CD4-positive, alpha-beta T cell treated with Interleukin-10 for 1 hour (primary cell): ENCODE measurements at places on chromosomes 3 and 15.

GRCh38 chr15:40928821-40929659, at the start of gene DLL4:
Gene DLL4 (plus strand): TSS chr15:40929340. CDS start chr15:40929669, 329 bp downstream.
- peak; percentile 34 for DNase-seq

GRCh38 chr15:78944202-78944625, 632 bp downstream of the CTSH start:
- DNase-seq, result no peak

DNA sequence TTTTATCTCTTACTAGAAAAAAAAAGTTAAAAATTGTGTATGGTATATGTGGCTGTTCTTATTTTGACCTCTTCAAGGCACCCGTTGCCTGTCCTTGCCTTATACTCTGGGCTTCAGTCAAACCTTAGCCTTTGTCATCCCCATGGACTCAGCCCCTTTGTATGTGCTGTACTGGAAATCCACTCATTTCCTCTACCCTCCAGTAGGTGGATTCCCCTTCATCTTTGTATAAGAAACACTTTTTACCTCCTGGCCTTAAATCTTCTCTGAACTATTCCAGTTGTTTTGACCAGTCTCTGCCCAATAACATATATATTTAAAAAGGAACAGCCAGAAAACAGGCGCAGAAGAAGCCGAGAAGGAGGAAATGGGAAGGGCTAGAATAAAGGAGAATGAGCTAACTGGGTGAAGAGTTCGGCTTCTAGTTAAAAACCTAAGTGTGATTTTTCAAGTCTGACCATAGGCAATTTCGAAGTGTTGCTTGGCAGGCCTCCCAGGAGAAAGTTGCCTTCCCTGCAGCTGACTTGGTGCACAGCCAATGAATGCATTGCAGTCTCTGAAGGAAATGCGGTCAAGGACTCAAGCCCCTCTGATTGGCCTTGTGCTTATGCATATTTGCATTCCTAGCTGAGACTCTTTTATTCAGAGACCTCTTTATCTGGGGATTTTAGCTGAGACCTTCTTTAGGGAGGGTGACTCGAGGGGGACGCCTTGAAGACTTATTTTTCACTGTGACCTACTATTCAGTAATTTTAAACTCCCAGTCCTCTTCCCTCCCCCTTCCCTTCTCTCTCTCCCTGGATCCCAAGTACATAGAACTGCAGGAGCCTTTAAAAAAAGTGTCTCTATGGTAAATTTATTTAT, 277.4 kb downstream of the ROBO1 start:
- no peak for DNase-seq

- no peak for DNase-seq
These were observed 941 bp upstream of the SLC26A6 start for GRCh38 chr3:48636149-48636655.

GRCh38 chr3:23940775-23941174, 4.3 kb upstream of the NR1D2 start:
- DNase-seq, result no peak

DNA sequence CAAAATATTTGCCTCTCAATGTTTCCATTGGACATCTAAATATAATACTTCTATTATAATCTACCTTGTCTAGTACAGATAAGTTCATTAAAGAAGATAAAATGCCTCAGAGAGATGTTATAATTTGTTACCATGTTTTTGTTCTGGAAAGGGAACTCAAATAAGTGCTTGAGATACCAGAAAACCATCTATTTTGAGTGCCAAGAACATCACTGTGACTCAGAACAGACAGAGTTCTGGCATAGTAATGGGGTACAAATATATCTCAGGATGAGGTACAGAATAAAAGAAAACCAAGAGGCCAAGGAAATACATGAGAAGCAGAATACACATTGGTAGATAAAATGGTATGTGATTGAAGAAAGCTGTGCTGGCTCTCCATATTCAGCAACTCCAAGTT, 58.9 kb downstream of the IMPG2 start:
- no peak for DNase-seq

GRCh38 chr3:143265501-143266070, 146.0 kb downstream of the CHST2 start:
- DNase-seq, result no peak

- no peak for DNase-seq
These were observed 43.1 kb upstream of the NMD3 start for GRCh38 chr3:161177991-161178390.

DNA sequence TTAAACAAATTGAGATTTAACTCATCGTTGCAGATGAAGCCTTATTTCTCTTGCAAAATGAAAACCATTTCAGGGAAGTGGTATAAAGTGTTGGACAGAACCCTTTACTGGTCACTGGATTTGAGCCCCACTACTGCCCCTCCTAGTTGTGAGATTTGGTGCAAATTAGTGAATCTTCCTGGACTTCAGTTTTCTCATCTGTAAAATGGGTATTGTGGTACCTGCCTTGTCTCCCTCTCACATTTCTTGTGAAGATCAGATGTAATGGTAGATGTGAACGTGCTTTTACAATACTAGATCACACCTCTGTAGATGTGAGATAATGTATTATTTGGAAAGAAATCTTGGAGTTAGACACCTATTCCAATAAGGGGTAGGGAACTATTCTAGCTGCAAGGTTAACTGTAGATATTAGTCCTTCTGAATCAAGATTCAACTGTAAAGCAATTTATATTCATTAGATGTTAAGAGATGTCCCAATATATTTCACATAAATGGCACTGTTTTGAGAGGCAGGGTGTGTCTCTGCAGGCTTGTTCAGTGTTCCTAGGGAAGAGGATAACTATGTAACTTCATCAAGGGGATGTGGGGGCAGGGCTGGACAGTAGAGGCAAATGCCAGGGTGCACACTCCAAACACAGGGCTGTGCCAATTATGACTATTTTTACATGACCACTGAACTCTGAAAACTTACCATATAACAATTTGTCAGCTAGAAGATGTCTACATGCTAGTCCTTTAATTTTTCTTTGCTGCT, 112.4 kb upstream of the PFN2 start:
- no peak for DNase-seq

- no peak for DNase-seq
These were observed 301.1 kb upstream of the GOLIM4 start for GRCh38 chr3:168396861-168397260.

DNA sequence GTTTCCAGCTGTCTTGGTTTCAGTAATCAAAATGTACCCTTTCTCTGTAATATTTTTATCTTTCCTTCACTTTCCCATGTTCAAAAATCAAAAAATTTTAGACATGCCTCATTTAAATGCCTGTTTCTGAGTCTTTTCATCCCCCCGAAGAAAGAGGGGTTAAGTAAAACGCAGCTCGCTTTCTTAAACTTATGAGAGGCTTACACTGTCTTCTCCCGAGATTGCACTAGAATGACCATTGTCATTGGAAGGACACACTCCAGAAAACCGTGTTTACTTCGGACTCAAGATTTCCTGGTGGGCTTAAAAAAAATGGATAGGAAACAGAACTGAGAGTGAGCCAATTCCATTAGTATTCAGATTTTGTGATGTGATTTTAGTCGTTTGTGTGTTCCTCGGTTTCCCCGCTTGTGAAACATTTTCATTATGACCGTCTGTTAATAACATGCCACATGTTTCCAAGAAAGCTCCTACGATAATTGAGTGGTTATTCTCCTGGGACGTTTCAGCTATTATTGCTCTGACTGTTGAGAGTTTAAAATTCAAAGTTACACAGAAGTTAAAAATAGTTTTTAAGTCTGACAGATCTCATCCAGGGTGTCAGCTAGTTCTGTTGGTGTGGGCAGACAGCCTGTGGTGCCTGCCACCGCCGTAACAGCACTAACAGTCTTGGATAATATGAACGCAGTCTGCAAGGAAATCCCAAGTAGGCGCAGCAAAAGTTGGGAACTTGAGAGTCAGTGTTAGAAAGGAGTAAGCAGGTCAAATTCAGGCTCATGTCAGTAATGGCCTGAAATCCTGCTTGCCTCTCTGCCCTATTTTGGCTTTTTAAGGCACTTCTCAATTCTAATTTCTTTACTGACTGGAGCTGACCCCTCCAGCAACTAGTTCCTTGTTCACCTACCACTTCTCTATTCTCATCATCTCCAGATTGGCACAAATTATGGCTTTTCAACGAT, 1.5 kb downstream of the CRYBG3 start:
- no peak for DNase-seq

GRCh38 chr3:153621953-153622352, 459.9 kb downstream of the RAP2B start:
- peak; percentile 35 for DNase-seq

DNA sequence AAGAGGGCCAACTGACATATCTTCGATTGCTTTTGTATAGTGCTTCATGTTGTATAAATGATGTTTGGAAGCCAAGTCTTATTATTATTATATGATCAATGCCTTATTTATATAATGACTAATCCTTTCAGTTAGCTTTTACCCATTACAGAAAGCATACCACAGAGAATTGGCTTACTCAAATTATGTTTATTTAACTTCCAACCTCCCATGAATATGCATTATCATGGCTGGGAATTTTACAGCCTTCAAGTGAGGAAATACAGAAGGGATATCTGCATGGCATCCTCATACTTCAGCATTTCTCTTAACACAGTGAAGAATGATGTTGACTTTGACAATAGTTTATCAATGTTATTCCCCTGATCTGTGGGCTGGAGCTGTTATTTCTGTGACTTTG, 225.9 kb upstream of the GAP43 start:
- no peak for DNase-seq

DNA sequence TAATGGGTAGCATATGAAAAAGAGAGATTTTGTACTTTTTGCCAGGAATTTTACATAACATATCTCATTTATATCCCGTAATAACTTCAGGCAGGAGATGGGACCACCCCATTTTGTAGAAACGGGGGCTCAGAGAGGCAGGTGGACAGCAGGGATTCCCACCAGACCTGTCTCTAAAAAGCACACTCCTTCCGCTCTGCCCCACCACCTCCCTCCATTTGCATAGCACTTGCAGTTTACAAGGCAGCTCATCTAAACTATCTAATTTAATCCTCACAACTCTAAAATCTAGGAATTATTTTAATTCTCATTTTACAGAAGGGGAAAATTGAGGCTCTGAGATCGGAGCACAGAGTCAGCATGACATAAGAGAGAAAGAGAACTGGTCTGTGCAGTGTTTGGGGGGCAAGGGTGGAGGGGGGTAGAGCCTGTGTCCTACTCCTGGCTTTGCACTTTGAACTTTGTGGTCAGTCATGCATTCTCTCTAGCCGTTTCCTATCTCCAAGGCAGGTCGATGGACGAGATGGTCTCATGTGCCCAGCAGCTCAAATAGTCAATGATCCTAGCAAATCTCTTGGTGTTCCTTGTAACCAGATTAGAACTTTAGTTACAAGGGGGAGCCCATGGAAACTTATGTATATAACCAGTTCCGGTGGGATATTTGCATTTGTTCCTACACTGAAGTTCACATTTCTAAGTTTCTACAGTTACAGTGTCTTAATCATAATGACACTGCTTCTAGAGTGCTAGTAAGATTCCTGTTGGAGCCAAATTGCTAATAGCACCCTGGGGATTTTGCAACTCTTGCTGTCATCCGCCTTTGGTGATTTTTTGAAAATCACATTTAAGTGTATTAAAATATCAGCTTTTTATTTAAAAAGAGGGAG, 18.6 kb downstream of the CRYGS start:
- no peak for DNase-seq

GRCh38 chr3:117398141-117398899, 688.7 kb downstream of the TUSC7 start:
- no peak for DNase-seq

DNA sequence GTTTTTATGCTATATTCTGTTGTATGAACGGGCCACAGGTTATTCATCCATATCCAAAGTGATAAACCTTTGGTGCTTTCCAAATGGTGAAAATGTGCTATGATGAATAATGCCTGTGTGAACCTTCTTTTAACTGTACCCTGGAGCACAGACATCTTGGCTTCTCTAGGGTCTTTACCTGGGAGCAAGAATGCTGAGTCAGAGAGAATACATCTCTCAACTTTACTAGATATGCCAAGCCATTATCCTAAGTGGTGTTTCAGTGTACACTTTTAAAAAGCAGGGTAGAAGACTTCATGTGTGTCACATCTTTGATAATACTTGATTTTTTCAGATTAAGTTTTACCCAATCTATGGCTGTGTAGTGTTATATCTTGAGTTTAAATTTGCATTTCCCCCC, 23.5 kb upstream of the XYLB start:
- no peak for DNase-seq

- peak; percentile 61 for DNase-seq
These were observed 117.6 kb upstream of the EIF1B start for GRCh38 chr3:40191850-40192448.

DNA sequence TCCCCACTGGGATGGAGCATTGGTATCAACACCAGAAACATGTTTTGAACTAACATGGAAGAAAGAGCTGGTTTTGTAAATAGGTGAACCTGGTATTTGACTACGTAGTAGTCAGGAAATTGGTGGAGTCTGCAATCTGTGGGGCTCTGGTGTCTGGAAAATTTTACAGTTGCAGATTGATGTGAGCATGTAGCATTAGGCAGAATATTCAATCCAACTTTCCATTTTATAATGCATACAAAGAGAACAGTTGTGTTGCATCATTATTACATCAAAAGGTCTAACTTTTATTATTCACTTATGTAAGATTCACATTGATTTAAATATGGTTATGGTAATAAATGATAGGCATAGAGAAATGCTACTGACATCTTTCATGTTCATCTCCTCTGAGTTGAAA, 340.0 kb downstream of the ZNF385D start:
- no peak for DNase-seq

- no peak for DNase-seq
These were observed 30.6 kb upstream of the FAM107A start for GRCh38 chr3:58607816-58608215.

DNA sequence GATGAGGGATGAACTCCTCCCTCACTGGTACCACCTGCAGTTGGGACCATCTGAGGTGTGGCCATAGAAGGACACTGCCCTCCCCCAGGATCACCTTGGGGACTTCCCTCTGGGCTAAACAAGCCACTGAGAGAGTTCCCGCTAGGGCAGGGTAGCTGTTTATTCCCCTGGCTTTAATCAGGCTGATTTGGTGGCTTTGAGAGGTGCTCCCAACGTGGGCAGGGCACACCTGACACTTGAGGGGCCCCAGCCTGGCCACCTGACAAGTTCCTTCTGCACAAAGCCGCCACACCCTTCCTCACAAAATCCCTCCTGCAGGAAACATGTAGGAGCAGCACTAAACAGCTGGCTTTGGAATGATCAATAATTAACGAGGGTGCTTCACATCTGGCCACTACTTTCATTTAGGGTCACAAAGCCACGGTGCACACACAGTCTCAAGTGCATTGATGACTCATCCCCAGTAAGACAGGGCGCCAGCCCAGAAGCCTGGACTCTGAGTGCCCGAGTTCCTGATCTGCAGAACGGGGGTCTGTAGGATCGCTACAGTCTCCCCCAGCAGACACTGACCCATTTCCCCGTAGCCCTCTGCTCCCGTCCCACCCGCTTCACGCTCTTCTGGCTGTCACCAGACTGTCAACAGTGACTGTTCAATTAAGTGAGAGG, 75.1 kb downstream of the ATP10A start:
- DNase-seq, result no peak
